ENCODE measurements at places on chromosomes 6 and 20.

DNA sequence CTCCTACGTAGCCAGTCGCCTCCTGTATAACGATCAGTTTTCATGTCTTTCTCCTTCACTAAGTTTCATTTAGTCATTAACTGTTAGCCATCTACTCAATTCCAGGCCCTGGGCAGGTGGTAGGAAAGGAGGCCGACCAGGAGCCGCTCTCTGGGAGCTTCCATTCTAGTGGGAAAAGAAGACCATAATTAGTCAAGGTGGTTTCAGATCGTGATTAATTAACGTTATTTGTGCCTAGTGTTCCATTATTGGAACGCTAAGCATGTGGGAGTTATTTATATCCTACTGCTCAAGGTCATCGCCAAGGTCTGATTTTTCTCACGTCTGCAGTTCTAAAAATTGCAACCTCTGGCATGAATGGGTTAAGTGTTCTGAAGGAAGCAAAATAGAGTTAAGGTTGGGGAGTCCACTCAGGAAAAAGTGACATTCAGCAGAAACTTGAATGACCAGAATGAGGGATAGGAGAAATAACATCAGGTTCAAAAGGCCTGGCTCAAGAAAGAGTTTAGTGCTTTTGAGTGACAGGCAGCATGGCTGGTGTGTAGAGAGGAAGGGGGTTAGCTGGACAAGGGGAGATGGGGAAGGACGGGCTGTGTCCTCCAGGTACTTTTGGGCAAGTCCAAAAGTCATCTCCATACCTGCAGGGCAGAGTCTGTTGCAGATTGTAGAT, 812 bp downstream of the SLC9A8 start:
- DNase-seq: no peak

GRCh38 chr6:111598181-111598580, 7.5 kb downstream of the TRAF3IP2 start:
- no peak for DNase-seq

- no peak for DNase-seq
Observed at GRCh38 chr6:158653577-158654354, 3.9 kb downstream of the SYTL3 start.

GRCh38 chr6:109362102-109362884, 20.0 kb downstream of the CD164 start:
- DNase-seq: no peak

- DNase-seq: no peak
Observed at GRCh38 chr6:42378125-42378524, 73.6 kb downstream of the TRERF1 start.

DNA sequence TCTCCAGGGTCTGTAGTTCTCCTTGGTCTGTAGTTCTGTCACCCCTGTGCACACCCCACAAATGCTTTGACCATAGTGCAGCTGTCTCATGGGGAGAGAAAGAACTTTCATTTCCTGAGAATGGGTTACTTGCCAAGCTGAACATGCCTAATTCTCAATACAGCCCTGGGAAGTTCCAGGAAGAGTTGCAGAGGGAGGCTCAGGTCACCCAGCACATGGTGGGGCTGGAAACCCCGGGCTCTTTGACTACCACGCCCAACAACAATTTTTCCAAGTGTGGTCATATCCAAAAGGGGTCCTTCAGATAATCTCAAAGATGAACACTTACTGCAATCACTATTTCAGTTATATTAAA, 2.2 kb upstream of the PTPRA start:
- DNase-seq: no peak

GRCh38 chr20:38126146-38126921, 38.7 kb downstream of the TGM2 start:
- no peak for DNase-seq

GRCh38 chr6:29810371-29810770, 17.3 kb upstream of the HLA-G start:
- no peak for DNase-seq

GRCh38 chr6:504446-504980, 113.0 kb downstream of the IRF4 start:
- no peak for DNase-seq

GRCh38 chr6:2688401-2689064, 62.2 kb downstream of the MYLK4 start:
- no peak for DNase-seq

GRCh38 chr20:5807431-5807830, 57.2 kb downstream of the SHLD1 start:
- no peak for DNase-seq

GRCh38 chr6:53250176-53251032, 98.3 kb downstream of the ELOVL5 start:
- DNase-seq: no peak

- DNase-seq: no peak
Observed at GRCh38 chr6:160971171-160971570, 20.4 kb upstream of the MAP3K4 start.

DNA sequence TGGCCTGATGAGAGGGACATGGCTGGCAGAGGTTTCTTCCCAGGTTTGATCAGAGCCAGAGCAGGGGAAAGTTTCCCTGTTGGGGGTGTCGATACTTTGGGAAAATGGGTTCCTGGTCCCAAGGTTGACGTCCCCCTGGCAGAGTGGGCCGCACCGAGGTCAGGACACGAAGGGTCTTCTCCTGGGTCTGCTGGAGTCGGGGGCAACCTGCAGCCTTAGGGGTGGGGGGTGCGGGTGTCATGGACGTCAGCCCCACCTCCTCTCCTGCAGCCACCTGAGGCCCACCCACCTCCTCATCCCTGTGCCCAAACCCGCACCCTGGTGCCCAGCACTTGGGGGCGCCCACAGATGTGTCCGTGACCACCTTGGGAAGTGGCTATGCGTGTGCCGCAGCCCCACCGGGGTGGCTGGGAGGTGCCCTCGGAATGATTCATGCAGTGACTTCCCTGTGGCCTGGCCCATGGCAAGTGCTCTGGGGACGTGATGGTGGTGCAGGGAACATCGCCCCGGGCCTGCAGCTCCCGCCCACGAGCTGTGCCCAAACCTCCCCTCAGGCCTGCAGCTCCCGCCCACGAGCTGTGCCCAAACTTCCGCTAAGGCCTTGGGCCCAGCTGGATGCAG, 64.9 kb downstream of the YTHDF1 start:
- no peak for DNase-seq

GRCh38 chr6:112231164-112231563, 23.2 kb downstream of the LAMA4 start:
- no peak for DNase-seq

GRCh38 chr6:16737925-16738324, 23.3 kb downstream of the ATXN1 start:
- no peak for DNase-seq

GRCh38 chr6:32234934-32235333, 11.1 kb upstream of the NOTCH4 start:
- DNase-seq: no peak

DNA sequence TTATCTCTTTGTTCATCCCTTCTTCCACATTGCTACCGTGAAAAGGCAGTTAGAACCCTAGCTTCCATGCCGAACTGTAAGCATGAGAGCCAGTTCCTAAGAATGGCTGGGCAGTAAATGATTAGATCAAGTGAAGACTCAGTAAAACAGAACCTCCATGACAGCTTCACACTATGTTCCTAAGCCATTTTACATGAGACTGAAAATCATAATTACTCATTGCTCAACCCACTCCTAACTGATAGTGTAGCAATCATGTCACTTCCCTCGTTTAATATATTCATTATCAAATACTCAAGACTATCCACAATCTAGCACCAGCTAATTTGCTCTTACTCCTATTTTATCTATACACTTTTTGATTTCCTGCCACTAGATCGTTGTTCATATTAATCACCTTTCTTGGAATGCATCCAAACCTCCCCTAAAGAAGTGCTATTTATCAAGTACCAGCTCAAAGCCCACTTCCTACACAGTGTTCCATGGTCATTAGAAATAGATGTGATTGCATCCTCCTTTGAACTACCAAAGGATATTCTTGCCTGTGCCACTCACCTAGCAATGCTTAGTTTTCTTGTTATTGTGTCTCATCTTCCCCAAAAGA, 6.0 kb downstream of the TMEM30A start:
- DNase-seq: no peak

DNA sequence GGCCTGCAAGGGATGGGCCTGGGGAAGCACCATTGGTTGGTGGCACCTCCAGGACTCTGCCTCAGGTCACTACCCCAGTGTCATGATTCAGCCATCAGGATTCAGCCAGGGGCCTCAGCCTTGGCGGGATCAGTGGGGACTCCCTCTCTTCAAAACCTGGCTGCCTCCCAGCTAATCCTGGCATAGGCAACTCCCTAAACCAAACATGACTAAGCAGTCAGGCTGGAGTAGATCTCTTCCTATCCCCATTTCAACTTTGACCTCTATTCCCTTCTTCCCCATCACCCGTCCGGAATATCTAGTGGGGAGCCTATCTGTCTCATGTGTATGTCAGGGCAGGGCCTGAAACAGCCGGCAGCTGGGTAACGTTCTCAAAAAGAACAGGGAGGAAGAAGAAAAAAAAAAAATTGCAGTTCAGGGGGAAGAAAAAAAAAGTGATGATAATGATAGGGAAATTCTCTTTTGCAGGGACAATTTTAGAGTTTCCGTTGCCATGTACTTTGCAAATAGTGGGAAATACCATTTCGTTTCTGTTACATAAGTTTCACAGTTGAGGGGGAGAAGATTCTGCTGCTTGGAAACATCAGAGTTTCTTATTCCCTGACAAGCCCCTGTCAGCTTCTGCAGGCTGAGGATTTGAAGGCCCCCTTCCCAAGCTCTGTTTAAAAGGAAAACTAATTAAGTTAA, 4.1 kb upstream of the PREX1 start:
- no peak for DNase-seq

- DNase-seq: no peak
Observed at GRCh38 chr20:53943522-53944291, 126.7 kb downstream of the BCAS1 start.

GRCh38 chr6:69818223-69818930, 21.6 kb upstream of the LMBRD1 start:
- DNase-seq: no peak

DNA sequence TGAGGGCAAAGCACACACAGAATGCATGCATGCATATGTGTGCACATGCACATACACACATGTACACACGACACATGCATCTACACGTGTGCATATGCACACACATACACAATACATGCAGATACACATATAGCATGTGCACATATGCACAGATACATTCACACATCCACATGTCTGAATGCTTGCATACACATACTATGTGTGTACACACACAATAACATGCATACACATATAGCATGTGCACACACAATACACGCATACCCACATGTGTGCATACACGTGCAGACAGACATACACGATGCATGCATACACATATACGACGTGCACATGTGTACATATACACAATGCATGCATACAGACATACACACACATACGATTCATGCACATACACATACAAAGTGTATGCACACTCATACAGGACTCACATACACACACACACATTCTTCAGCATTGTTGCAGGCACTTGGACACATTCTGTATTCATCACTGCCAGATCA, 24.2 kb upstream of the IRF4 start:
- DNase-seq: no peak

GRCh38 chr20:22008456-22008855, 303.0 kb downstream of the PAX1 start:
- DNase-seq: no peak

DNA sequence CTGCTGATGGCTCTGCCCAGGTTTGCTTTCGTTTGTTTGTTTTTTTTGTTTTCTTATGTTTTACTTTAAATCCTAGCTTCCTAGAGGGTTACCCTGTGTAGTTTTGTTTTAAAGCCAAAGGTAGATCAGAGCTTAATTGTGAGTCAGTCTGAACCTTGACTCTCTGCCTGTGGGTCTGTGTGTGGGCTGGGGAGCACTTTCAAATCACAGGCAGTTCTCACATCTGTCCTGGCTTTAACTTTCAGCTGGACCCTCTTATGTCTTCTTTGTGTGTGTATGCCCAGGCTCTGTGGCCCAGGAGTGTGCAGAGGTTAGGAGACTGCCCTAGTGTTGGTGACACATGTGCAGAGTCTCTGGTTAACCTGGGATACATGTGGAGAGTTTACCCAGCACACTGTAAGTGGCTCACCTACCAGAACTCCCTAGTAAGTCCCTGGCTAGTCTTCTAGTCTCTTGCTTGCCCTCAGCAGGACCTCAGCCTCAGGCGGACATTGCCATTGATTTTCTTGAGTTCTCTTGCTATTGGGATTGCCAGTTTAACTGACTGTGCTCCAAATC, 19.0 kb downstream of the HIVEP1 start:
- DNase-seq: no peak

DNA sequence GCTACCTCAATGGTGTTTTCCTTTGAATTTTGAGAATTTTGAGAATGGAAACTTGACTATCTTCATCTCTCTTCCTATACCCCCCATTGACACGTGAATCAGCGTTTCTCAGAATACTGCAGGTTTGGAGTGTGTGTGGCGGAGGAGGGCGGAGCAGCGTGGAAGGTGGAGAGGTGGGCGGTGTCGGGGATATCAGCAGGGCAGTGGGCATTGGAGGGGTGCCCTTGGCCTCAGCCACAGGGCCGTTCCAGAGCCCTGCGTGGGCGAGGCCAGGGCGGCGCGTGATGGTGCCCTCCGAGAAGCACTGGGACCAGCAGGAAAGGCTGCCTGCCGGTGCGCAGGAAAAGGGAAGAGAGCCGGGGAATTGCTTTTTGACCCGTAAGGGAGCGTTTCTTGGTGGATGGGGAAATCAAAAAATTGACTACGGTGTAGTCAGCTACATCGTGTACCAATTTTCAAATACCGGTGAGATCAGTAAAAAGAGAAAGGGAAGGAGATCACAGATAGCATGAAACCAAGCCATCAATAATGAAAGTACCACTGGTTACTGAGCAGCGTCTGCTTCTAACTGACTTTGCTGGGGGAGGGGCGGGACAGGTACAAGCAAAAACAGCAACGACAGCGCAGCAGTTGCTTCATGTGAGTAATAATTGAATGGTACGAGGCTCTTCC, 82.7 kb upstream of the DUSP22 start:
- peak; percentile 65 for DNase-seq

DNA sequence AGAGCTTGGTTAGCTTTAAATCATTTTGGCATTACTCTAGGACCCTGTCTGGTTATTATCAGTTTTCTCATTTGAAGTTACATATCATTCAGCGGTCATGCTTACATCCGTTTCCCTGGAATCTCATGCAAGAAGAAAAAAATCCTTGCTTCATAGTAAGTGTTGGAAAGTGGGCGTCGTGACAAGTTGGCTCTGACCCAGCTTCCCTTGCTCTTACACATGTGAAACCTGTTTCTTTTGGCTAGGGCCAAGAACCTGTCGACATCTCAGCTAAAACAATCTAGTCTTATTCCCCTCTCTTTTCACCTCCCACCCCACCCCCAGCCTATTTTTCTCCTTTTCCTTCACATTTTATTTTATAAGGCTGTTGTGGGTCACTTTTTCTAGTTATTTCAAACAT, 45.5 kb downstream of the ANKS1A start:
- DNase-seq: no peak

DNA sequence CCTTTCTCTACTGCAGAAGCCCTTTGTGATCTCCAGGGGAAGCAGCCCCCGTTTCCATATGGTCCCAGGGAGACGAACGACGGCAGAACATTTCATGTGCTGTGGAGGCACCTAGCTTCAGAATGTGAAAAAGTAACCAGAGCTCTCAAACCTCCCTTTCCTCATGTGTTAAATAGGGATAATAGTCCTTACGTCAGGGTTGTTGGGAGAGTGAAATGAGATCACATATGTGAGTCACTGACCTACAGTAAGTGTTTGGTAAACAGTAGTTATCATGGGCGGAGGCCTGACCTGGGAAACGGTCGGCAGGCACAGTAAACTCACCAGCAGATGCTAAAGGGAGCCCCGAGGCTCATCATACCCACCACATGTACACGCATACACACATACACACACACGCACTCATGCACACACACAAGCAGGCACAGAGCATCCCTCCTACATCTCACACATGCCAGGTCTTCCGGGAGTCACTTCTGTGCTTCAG, 89.7 kb downstream of the LY86 start:
- no peak for DNase-seq

Data from GM12892 (cell line).